Esophagus squamous epithelium (tissue), 5 donors: ENCODE measurements at places on chromosomes 16 and 17. TPM values are rescaled to one million over a fixed set of nuclear protein-coding genes. Genes with fewer than 3 reads are reported as not detected.

SLC52A1 gene
- total RNA-seq, result 1.4 TPM

TMEM11 gene
- total RNA-seq, result 20.1 TPM

GPR179 gene
- total RNA-seq, result not detected

KRTAP4-5 gene
- not detected for total RNA-seq

SULT1A3 gene
- total RNA-seq, result 17.2 TPM

- no peak for DNase-seq
These were observed 37.9 kb upstream of the SMIM36 start for GRCh38 chr17:55549140-55549539.

DNA sequence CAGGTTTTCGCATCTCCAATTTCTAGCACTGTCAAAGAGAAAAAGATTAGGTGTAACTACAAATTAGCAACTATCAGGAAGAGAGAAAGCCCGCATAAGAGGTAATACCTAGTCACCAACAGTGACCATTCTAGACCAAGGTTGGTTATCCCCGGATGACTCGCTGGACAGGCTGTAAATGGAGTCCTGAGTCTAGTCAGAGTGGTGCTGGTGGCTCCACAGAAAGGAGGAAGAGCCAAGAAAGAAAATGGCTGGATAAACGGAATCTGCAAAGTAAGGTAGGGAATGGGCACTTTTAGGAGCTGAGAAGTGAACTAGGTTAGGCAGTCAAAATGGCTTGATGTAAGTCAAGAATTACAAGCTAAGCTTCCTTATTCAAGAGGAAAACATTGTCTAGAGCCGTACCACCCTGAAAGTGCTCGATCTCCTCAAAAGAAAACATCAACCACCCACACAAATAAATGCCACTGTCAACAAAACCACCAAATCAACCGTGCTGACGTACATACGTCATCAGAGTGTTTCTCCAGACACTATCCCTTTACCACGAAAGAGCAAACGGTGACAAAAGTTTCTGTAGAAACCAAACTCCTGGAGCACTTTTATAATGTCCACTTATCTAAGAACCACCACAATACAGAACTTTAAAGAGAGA lies 2.2 kb downstream of the GSPT1 start:
- no peak for DNase-seq

GRCh38 chr16:48366165-48367093 lies 18.8 kb downstream of the SIAH1 start:
- no peak for DNase-seq

DNA sequence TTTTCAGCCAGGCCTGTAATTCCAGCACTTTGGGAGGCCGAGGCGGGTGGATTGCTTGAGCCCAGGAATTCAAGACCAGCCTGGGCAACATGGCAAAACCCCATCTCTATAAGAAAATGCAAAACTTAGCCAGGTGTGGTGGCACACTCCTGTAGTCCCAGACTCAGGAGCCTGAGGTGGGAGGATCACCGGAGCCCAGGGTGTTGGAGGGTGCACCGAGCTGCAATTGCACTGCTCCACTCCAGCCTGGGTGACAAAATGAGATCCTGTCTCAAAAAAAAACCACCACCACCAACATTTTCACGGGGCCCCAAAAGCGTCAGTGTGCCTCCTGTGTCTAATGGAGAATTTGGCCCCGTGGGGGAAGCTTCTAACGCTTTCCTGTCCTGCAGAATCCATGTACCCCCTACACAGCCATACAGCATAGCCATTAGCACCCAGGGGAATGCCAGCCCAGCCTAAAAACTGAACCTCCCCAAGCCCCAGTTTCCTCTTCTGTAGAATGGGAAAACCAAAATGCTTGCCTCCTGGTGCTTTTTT lies 22.2 kb upstream of the MAP3K14 start:
- no peak for DNase-seq

DNA sequence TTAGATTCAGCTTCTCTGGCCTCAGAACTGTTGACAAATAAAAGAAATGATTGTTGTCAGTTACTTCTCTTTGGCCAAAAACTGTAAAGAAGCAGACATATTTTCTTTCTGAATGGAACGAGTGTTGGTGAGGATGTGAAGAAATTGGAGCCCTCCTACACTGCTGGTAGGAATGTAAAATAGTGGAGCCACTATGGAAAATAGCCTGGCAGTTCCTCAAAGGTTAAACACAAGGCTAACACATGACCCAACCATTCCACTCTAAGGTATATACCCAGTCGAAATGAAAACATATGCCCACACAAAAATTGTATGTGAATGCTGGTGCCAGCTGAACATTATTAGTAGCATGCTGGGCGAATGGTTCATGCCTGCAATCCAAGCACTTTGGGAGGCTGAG lies 14.2 kb upstream of the KRT24 start:
- no peak for DNase-seq

DNA sequence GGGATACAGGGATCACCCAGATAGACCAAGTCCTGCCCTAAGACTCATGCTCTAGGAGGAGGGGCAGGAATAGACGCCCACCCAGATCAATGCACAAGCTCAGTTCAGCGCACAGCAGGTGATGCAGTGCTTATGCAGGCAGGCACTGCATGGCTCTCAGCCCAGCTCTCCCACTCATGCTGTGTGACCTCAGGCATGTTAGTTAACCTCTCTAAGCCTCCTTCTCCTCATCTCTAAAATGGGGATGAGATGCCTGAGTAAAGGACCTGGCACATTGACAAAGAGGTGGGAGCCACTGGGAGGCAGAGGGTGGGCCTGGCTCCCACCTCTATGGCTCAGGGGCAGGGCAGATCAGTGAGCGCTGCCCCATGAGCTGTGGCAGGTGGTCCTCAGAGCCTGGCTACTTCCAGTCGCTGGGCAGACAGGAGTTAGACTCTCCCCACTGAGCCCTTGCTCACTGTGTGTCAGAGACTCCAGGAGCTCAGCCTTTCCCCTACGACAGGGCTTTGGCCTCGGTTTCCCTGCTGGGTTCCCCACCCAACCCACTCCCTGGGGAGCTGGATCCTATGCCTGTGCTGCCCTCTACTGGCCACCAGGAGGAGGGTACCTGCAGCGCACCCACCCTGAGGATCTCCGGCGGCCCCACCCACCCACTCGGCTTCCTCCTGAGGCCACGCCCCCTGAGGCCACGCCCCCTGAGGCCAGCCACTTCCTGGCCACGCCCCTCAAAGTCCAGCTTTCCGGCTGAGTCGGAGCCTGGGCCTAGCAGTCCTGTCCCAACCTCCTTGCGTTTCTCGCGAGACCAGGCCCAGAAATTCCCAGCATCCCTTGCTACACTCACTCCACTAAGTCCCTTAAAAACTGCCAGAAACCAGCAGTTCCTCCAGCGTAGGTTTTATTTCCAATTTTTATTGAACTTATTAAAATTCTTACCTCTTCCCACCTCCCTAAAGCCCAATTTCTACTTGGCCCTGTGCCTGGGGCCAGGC lies 196.1 kb downstream of the GSG1L start:
- no peak for DNase-seq

DNA sequence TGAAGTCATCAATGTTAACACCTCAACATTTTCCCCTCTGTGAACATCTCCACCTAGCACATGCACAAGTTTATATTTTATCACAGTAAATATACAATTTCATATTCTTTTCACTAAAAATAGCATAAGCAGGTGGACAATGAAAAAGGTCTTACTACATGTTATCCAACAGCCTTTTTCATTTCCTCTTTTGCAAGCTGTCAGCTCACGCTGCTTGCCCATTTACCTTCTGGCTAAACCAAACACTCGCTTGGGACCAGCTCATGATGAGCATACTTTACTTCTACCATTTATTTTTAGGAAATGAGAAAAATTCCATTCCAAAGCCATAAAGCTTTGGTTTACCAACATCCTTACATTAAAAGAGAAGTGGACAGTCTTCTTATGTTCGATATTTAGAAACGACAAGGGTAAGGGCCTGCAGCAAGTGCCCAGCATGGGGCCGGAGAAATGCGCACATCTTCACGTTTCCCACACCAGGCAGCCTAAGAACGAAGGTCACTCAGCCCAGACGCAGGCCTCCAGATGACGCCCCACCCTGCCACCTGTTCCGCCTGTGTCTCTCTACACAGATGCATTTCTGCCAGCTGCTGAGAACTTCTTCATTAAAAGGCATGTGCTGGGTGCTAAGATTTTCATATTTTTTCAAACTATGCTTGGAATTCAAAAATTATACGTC lies 13.9 kb downstream of the SNN start:
- DNase-seq, result no peak

- no peak for DNase-seq
These were observed 74.0 kb downstream of the CMC2 start for GRCh38 chr16:80932708-80933095.

- no peak for DNase-seq
These were observed 102.9 kb downstream of the ABCC12 start for GRCh38 chr16:48052731-48053417.

DNA sequence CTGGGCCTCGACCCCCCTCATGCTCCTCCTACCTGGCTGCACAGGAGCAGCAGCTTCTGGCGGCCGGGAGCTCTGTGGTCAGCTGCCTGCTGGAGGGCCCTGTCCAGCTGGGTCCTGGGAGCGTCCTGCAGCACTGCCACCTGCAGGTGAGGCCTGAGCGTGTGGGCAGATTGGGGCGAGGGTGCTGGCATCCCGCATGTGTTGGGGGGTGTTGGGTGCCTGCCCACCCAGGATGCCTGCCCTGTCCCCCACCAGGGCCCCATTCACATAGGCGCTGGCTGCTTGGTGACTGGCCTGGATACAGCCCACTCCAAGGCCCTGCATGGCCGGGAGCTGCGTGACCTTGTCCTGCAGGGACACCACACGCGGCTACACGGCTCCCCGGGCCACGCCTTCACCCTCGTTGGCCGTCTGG lies 16.5 kb downstream of the FCSK start:
- no peak for DNase-seq

DNA sequence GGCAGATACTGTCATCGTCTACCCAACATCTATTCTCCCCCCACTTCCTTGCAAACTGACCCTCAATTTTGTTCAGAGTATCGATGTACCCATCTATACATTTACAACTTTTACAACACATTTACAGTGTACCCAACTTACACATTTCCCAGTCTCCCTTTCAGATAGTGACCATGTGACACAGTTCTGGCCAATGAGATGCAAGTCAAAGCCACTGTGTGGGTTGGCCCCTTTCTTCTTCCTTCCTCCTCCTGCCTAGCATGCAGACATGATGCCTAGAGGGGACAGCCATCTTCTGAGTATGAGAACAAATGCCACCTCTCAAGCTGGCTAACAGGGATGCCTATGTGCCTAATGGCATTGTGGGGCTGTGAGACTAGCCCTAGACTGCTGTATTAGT lies 11.3 kb upstream of the NFAT5 start:
- no peak for DNase-seq

- DNase-seq, result no peak
These were observed 38.8 kb downstream of the ERN1 start for GRCh38 chr17:64091116-64091515.

- no peak for DNase-seq
These were observed 29.5 kb downstream of the RNF43 start for GRCh38 chr17:58387834-58388233.

DNA sequence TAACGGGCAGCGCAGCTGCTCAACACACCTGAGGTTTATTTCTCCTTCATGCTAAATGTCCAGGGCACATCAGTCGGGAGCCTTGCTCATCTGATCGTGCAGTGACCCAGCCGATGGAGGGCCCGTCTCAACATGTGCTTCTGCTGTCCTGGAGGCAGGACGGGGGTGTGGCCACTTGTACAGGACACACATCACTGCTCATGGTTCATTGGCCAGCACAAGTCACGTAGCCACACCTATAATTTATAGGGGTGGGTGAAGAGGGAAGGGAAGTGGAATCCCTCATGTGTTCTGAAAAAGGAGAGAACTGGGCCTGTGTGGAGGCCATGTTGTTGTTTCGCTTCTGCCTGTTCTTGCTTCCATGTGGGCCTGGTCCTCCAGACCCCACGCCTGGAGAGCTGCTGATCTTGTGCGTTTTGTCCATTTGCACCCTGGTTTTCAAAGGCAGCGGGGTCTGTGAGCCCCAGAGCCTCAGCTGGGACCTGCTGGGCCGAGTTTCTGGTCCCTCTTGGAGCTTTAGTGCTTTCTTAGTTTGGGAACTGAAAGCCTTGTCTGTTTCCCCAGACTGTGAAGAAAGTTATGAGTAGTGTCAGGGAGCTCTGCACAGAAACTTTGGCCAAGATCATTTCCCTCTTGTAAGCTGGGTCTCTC lies 60.5 kb downstream of the CMIP start:
- DNase-seq, result no peak

DNA sequence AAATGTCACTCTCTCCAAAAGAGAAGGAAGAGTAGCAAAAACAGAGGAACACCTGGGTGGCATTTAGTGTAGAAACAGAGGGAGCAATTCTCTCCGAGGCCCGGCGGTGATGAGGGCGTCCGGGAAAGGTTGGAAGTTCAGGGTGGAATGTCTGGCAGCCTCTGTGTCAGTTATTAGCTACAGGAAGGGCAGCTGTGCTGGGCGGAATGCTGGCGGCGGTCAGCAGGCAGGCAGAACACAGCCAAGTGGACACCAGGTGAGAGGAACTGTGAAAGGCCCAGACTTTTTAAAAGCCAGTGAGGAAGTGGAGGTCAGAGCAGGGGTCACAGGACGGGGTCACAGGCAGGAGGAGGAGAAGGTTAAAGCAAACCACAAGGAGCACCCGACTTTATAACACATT lies 238.1 kb downstream of the NTN1 start:
- no peak for DNase-seq

- DNase-seq, result no peak
These were observed 45.3 kb downstream of the REXO5 start for GRCh38 chr16:20851601-20852000.

DNA sequence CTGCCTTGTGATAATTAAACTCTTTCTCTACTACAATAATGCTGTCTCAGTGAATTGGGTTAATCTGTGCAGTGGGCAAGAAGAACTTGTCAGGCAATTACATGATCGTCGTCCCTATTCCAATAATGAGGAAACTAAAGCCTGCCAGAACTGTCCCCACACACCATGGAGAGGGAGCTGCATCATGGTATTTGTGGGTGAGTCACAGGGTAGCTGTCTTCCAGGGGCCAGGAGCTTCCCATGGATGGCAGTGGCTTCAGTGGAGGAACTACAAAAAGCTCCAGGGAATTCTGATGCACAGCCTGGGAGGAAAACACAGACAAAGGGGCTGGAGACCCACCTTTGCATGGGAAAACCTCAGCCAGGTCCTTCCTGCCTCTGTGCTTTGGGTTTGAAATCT lies 83.3 kb upstream of the C16orf82 start:
- DNase-seq, result no peak

DNA sequence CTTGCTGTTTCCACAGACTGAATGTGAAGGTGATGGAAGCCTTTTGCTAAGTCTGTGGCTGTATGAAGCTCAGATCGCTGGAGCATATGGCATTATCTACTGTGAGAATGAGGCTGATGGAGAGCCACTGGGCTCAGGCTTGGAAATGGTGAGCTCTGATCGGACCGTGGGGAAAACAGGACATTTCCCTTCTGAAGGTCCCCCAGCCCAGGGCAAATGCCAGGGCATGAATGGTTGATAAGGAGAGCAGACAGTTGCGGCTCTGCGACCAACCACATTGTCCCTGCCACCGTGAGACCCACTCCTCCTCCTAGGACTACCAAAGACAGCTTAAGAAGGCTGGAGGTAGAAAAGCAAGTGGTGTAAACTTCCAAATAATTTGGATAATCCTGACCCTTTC lies 4.7 kb upstream of the CUEDC1 start:
- no peak for DNase-seq

GRCh38 chr17:14366199-14366598 lies 65.3 kb downstream of the HS3ST3B1 start:
- no peak for DNase-seq

GRCh38 chr17:32755045-32755805 lies 121.7 kb downstream of the MYO1D start:
- no peak for DNase-seq
